HuH-7.5 (cell line): ENCODE measurements at places on chromosomes 5 and 9.
A peak's percentile ranks its signal among the peaks of the same experiment; 100 is the strongest.

DNA sequence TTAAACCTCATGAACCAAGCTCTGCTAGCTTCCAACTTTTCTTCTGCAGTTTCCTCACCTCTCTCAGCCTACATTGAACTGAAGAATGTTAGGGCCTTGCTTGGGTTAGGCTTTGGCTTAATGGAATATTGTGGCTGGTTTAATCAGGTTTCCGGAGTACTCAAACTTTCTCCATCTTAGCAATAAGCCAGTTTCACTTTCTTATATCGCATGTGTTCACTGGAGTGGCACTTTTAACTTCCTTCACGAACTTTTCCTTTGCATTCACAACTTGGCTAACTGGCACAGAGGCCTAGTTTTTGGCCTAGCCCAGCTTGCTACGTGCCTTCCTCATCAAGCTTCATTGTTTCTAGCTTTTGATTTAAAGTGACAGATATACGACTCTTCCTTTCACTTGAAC, 81.0 kb upstream of the MAST4 start:
- DNase-seq = no peak

- DNase-seq = no peak
Observed at GRCh38 chr5:74556006-74556405, 84.5 kb downstream of the ENC1 start.

DNA sequence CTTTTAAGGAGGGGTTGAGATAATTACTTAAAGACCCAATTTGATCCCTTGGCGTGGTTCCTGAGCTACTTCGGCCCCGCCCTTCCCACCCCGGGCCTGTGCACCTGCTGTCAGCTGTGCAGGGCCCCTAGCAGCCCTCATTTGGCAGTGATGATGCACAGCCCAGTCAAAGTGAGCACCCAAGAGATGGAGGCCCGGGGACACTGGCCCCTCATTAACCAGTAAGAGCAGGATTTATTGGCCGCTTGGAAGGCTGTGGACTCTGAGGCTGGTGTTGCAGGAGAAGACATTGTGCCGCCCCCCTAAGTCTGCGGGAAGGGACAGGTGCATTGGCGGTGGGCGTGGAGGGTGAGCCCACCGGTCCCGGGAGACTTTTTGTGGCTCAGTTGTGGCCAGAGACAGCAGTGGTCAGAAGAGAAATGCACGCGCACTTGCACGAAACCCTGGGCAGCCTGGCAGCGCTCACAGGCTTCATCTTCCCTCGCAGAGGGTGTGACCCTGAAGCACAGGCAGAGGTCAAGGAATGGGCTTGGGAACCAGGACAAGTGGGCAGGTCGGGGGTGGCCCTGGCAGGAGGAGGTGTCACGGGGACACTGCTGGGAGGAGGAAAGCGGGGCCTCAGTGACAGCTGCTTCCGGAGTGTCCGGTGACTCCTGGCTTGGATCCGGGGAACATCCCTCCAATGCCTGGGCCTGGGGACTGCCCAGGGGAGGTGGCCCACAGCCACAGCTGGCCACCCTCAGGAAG, 74.0 kb upstream of the RXRA start:
- DNase-seq = no peak

- DNase-seq = no peak
Observed at GRCh38 chr9:108269371-108269770, 586.4 kb downstream of the ACTL7B start.

DNA sequence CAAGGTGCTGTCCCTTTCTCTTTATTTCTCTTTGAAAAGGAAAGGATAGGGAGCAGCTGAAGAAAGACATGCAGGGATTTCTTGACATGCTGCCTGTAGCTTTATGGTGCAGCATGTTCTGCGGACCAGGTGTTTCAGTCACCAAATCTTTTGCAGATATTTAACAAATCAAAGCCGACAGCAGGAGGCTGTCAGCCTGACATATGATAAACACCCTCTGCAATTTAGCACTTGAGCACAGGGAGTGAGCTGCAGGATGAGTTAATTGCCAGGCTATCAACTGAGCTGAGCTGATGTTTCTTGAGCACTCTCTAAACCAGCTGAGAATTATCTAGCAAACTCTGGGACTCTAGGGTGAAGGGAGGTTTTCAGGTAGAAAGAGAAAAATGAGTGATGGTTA, 212.8 kb upstream of the ATP10B start:
- DNase-seq = no peak

GRCh38 chr5:35316611-35317274, 86.5 kb upstream of the PRLR start:
- DNase-seq = no peak

- DNase-seq = no peak
Observed at GRCh38 chr5:177984584-177985206, 11.3 kb downstream of the PROP1 start.

DNA sequence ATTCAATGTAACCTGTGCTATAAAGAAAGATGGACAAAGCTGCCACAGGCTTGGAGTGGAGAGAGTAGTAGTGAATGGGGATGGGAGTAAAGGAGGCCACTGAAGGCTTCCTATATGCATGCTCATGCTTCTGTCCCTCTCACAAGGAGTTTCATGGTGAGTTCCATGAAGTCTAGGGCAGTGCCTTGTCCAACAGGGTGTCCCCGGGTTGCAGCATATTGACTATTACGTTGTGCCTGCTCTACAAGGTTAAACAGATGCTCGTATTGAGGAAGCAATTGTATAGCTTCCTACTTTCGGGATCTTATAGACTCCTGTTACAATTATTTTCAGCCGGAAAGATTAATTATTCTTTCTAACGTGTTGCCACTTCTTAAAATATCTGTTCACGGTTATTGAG, 129.1 kb upstream of the PIK3R1 start:
- no peak for DNase-seq

DNA sequence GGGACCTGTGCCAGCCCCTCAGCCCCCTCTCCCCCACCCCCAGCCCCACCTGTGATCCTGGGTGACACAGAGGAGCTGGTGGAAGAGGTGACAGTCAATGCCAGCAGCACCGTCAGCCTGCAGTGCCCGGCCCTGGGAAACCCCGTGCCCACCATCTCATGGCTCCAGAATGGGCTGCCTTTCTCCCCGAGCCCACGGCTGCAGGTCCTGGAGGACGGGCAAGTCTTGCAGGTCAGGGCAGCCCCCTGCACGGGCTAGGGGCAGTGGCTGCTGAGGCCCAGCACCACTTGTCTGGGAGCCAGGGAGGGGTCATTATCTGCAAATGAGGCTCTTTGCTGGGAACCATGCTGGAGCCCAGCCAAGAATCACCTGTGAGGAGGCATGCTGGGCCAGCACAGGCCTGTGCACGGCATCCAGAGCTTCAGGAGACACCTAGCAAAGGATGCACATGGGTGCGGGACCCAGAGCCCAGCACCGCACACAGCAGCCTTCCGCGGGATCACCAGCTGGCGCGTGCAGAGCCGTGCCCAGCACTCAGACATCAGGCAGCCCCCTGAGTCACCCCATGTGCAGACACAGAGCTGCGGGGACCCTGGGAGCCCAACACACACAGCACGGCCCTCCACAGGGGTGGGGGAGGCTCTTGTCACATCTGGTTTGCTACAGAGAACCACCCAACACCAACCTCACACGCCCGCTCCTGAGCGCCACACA, 62.0 kb upstream of the ASS1 start:
- no peak for DNase-seq

DNA sequence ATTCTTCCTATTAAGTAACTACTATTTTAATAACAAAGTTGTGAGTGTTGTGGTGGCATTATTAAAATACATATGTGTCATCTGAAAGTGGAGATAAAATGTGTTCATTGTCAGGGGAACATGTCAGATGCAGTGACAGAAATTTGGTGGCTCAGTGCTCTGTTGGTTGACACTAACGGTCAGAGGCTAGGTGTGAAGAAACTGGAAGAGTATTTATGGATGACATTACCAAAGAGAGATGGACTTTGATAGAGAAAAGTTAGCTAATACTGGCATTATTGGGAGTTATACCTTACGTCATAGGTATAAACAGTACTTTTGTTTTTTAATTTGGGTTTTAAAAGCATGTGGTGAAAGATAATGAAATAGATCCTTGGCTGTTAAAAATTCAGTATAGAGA, 33.7 kb downstream of the PAM start:
- DNase-seq = no peak

- DNase-seq = no peak
Observed at GRCh38 chr5:150035139-150035895, 34.8 kb downstream of the HMGXB3 start.

DNA sequence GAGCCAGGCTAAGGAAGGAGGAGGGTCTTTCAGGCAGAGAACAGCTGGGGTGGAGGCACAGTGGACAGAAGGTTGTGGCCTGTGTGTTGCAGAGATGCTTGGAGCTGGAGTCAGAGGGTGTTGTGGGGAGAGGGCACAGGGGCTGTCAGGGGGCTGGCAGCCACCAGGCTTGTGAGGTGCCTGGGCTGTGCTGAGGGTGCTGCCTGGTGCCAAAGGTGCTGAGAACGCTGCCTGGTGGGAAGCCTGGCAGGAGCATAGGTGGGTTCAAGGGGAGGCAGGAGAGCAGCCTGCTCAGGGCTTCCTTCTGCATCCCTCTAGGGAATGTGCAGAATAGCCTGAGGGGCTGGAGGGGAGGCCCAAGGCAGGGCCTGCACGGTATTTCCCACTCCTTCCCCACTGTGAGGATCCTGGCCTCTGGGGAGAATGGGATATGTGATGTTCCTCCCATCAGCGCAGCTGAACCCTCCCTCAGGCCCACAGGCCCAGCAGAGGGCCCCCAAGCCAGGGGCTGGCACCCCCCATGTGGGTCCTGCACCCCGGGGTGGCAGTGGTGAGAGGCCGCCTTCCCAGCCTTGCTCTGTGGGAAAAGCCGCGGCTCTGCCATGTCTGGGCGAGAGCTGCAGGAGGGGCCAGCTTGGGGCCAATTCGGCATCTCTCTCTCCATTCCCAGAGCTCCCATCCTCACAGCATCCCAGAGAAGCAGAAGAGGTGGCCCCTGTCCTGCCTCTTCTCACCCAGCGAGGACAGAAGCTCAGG, 76.3 kb downstream of the CACNA1B start:
- no peak for DNase-seq

DNA sequence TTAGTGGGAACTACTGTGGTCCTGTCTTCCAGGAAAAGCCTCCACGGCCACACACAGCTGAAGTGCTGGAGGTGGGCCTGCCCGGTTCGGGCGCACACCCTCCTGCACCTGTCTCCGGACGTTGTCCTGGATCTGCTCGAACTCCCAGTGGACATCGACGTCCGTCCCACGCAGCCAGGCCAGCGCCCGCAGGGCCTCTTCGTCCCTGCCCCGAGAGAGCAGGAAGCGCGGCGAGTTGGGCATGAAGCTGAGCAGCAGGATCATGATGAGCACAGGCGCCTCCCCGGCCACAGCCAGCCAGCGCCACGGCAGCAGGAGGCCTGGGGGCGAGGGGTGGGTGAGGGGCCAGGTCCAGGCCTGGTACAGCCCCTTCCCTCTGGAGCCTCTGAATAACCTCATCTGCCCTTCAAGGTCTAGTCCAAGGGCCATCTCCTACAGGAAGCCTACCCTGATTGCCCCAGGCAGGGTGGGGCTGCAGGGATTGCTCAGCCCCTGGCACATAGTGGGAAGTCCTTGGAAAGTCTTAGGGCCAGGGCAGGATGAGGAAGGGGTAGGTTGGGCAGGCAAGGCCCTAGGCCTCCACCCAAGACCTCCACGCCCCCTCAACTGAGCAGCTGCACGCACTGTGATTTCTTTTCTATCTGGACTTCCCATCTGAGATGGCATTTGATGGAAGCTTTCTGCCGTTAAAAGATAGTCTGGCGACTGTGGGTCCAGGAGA, 3.4 kb downstream of the SLC2A6 start:
- DNase-seq = no peak

- DNase-seq = no peak
Observed at GRCh38 chr5:172890659-172891058, 56.6 kb downstream of the ERGIC1 start.

DNA sequence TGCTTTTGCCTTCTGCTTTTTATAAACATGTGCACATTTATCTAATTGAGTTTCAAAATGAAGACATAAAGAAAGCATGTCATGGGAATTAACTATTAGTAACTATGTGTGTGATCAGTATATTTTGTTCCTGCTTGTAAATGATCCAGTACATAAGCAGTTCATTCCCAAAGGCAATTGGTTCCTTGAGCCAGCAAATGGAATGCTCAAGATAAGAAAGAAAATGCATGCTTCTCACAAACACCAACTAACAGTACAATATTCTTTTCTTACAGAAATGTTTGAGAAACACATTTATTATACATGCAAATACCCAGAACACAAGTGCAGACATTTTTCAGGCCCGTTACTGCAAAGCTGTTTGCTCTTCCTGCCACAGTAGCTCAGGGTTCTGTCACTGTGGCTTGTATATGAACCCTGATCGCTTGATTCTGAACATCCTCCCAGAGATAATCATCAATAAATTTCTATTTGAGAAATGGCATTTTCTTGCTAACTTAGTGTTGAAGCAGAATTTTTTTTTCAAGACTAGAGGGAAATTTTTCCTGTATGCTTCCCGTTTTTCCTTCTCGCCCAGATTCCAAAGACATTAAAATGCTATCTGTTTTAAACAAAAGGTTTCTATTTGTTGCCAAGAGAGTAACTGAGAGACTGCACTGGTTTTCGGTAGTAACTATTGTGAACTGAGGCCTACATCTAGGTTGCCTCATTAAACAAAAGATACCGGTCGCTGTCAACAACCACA, 1.9 kb downstream of the GNAQ start:
- DNase-seq = no peak

GRCh38 chr5:91328743-91329142, 54.4 kb downstream of the ARRDC3 start:
- DNase-seq = peak; percentile 22
